ENCODE measurements at places on chromosomes 4 and X.

DNA sequence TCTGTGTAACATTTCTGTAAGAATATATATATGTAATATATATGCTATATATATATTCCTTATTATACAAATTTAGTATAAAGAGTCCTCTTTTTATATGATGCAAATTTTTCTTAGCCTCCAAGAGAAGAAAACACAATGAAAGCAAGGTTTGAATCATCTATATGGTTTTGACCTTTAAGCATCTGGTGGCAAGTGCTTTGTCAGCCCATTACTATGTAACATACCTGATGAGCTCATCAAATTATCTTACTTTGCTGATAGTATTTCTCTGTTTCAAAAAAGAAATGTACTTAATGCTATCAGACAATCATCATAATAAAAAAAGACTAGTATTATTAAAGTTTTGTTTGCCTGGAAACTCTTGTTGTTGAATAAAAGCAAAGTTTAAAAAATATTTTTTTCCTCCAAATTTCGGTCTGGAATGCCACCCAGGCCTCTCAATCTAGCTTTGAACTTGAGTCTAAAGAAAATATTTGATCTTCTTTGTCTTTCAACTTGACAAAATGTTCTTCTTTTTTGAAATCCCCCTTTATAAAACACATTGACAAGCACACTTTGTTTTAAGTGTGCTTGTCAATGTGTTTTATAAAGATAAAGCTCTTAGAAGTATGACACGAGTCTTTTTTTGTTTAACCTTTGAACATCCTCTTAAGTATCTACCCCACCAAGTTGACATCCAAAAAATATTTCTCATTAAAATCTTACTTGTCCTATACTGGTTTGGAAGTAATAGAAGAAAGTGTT lies 26.2 kb downstream of the ZNF330 start:
- DNase-seq = no peak

- peak; percentile 90 for DNase-seq
Observed at GRCh38 chr4:151324752-151325110, 674 bp downstream of the SH3D19 start.

- DNase-seq = no peak
Observed at GRCh38 chr4:29073571-29073970, 1646.6 kb upstream of the PCDH7 start.

GRCh38 chr4:118395057-118395644 lies 42.3 kb upstream of the PRSS12 start:
- DNase-seq = no peak

- no peak for DNase-seq
Observed at GRCh38 chr4:53912766-53913497, 151.5 kb downstream of the CHIC2 start.

DNA sequence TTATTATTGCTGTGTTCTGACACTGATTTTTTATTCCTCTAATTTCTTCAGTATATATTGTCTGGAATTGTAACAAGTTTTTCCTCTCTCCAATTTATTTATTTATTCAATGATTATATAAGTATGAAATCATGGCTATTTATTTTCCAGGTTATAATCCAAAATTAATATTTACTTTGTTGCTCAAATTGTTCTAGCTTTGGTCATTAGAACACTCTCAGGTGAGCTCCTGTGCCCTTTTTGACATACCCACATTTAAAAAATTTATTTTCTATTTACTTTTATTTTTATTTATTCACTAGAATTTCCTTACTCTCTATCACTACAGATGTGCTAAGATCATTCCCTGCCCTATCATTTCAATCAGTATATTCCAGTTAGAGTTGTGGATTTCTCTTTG lies 70.2 kb downstream of the PPP1R2C start:
- no peak for DNase-seq

DNA sequence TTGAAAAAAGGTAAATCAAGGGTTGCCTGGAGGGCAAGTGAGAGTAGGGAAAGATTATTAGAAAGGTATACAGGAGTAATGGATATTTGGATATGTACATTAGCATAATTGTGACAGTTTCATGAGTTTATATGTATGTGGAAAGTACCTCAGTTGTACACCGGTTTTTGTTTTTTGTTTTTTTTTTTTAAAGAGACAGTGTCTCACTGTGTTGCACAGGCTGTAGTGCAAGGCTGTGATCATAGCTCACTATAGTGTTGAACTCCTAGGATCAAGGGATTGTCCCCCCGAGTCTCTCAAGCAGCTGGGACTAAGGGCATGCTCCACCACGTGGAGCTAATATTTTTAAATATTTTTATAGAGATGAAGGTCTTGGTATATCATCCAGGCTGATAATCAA lies 15.3 kb upstream of the HPGD start:
- no peak for DNase-seq

GRCh38 chr4:76954489-76954888 lies 4.9 kb downstream of the SEPTIN11 start:
- no peak for DNase-seq

GRCh38 chr4:6336166-6336565 lies 66.5 kb downstream of the WFS1 start:
- no peak for DNase-seq

DNA sequence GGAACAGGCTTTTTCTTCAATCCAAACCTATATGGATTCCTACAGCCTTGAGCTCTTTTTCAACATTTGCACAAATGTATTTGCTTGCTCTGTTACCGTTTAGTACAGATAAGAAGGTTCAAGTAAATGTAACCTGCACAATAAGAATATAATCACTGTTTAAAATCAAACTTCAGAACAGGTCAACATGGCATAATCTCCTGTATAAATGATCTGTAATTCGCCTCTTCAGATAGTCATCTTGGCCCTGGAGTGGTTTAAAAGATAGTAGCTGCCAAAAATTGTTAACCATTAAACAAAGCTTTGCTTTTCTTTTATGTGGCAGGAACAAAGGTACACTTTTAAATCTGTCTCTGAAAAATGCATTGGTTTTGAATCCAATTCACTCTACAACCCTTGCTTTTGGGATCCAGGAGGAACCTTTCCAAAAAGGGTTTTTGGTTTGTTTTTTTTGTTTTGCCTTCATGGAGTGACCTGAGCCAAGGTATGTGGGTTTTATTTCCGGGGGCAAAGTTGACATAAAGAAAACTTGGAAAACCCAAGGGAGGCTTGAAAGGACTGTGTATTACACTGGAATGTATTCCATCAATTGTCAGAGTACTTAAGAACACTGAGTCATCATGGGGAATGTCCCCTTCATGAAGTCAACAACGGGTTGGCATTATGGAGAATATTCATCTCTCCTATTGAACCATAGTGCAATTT lies 210.4 kb upstream of the HCCS start:
- DNase-seq = peak; percentile 11

DNA sequence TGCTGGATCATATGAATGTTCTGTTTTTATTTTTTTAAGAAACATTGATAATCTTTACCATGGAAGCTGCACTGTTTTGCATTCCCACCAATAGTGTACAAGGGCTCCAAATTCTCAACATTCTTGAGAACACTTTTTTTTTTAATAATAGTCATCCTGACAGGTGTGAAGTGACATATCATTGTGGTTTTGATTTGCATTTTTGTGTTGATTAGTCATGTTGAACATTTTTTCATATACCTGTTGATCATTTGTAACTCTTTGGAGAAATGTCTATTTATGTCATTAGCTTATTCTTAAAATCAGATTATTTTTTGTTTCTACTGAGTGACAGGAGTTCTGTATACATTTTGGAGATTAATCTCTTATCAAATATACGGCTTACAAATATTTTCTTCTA lies 408.5 kb downstream of the GLUD2 start:
- DNase-seq = no peak

- DNase-seq = no peak
Observed at GRCh38 chr4:71765821-71766383, 18.0 kb downstream of the GC start.
